Osteoblast (primary cell): ENCODE measurements at places on chromosomes 1 and 21. TPM values are rescaled to one million over a fixed set of nuclear protein-coding genes. Genes with fewer than 3 reads are reported as not detected.

GRCh38 chr1:15023976-15024375 lies 129.6 kb upstream of the TMEM51 start:
- no peak for DNase-seq

DNA sequence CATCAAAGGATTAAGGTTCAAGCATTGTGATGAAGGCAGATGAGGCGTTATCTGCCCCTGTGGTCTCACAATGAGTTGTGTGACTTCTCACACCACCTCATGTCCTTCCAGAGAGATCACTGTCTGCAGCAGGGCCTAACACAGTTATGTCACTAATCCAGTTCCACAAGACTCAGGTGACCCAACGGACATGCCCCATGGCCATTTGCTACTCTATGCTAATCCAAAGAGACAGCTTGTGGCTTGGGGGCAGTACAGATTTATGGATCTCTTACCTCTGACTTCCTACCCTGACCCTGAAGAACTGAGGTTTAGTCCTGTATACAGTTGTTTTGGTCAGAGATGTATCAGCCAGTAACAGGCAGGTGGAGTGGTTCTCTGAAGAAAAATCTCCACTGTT lies 147.1 kb downstream of the GLUL start:
- no peak for DNase-seq

DNA sequence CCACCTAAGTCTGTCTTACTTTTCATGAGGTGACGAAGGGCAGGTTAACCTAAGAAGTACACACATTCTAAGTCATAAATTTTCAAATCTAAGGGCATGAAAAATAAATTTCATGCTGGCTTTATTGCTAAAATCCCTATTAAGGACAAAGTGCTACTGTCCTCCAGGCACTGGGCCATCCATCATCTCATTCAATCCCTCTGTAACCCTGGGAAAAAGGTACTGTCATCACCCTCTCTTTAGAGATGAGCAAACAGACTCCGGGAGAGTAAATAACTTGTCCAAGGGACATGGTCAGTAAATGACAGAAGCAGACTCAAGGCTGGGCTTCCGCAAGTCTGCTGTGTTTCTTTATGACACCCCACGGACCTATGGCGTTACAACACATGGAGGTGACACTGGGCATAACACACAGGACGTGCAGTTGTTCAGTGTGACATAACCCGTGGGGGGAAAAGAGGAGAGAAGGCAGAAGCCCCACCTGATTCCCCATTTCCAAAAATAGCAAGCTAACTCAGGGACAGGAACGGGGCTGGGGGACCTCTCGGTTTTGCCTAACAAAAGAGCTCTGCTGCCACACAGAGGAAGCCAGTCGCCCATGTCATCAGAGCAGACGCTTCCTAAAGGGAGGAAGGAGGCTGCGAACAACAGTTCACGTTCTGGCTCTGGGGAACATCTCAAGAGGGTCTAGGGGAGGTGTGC lies 12.5 kb upstream of the SRM start:
- DNase-seq, result peak; percentile 27

DNA sequence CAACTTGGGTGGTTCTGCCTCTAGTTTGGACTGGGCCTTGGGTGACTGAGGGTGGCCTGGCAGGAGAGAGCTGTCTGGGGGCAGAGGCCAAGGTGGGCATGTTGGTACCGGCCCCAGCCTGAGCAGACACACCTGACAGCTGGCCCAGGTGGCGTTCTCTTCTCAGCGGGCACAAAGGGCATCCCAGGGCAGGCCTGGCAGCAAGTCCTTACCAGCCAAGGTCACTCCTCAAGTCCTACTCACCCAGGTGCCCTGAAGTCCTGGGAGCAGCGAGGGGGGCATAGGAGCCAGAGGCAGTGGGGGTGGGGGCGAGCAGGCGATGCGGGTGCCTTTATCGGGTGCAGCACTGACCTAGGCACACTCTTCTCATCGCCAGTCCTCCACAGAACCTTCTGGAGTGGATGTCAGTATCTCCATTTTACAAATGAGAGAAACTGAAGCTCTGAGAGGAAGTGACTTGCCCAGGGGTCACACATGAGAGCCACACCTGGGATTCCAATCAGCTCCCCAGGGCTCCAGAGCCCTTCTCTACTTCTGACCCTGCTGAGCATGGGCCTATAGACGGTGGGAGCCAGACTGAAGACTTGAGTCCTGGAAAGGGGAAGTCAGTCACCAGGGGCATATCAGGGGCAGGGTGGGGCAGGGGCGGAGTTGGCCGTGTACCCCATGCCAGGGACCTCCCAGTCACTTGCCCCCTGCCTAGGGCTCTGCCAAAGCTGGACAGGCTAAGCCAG lies 587 bp upstream of the SLC25A34 start:
- peak; percentile 79 for DNase-seq

DNA sequence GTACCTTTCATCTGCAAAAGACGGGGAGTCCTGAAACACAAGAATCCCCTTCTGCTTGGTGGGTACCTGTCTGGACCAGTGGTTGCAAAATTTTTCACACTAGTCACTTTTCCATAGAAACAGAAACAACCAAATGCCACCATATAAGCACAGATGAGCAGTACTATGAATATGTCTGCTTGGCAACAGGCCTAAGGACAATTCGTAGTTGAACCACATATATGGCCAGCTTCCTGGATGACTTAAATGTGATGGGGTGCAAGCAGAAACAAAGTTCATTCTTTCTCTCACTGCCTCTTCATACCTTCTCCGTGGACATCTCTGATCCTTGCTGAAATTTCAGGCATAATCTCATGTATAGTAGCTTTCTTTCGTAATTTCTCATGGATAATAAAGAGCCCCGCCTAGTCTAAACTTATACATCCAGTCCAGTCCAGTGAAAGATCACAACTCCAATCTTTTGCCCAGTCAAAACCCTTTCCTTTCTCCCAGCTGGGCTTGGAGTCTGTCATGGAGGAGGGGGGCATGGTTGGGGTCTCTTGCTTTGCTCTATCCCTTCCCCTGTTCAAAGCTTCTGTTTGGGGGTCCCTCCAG lies 7.0 kb downstream of the FCAMR start:
- no peak for DNase-seq

DNA sequence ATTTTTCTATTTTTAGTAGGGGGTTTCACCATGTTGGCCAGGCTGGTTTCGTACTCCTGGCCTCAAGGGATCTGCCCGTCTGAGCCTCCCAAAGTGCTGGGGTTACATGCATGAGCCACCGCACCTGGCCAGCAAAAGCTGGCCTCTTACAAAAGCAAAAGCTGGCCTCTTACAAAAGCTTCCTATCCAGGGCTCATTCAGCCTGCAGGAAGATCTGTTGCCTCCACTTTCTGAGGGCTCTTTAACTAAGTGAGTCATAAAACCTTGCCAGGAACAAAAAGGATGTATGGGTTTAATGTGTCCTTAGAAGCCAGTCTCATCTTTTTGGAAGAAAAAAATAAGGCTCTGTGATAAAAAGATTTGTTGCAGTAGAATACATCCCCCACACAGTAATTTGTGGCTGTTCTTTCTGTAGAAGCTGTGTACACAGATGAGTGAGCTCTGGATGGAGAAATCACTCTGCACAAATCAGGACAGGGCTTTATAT lies 15.0 kb downstream of the HTR1D start:
- peak; percentile 87 for DNase-seq

GRCh38 chr1:61092642-61093041 lies 10.3 kb downstream of the NFIA start:
- no peak for DNase-seq

- no peak for DNase-seq
These were observed 34.0 kb upstream of the CRNN start for GRCh38 chr1:152448095-152448494.

- peak; percentile 83 for DNase-seq
These were observed 657 bp upstream of the LIN9 start for GRCh38 chr1:226309398-226310244.

GRCh38 chr1:214192825-214193643 lies 87.9 kb upstream of the SMYD2 start:
- peak; percentile 32 for DNase-seq

DNA sequence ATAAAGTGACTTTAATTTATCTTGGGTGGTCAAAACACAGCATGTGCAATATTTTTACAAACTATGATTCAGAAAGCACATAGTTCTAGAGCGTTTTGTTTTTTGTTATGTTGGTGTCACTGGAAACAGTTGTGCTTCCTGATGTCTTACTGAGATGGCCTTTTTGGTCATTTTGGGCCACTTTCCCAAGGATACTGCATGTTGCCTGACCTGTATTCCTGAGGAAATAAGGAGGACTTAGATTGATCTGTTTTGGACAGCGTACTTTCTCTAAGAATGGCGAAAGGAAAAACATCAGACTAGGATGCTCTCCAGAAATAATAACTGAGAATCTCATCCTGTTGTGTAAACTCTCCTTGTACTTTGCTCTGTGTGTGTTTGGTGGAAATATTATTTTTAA lies 451.2 kb downstream of the USP25 start:
- DNase-seq, result no peak

- peak; percentile 61 for DNase-seq
These were observed 97.5 kb upstream of the CTTNBP2NL start for GRCh38 chr1:112298558-112298957.

- no peak for DNase-seq
These were observed 10.0 kb upstream of the C1orf115 start for GRCh38 chr1:220680085-220680687.

DNA sequence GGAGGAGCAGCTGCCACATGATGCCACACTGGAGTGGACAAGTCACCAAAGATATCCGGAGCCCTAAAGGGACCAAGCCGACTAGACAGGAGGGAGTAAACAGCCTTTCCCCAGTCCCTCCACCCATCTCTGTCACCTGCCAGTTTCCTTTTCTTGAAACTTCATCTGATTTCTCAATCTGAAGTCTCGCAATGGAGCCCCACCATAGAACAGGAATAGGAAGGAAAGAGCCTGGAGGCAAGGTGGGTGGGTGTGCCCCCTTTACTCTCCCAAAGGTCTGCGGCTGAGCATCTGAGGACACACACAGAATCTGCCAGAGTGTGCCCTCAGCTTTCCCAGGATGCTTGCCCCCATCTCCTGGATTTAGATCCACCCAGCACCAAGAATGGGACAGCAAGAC lies at the start of gene FCGR3B:
Gene FCGR3B, minus strand, starts transcription at position 101 of the 400 bp plus-strand sequence. Its CDS starts 82 bp downstream, at position 19.
- DNase-seq, result no peak

DNA sequence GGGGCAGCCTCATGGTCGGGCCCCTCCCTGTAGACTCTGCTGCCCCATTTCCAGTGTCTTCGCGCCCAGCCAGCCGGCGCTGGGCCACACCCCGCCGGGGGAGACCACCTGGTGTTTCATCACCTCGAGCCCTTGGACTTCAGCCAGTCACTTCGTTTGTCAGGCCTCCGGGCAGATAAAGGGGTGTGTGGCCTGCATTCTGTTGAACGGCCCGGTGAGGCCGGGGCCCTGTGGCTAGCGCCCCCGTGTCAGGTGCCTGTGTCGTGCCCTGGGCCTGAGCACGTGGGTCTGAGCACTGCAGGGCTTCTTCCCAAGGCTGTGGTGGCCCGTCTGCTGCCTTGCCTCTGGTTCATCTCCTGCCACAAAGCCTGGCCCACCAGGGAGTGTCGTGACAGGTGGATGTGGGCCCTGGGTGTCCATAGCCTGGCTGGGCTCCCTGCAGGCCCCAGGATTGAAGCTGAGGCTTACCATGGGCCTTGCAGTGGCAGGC lies 65.2 kb upstream of the DIP2A start:
- DNase-seq, result no peak

GRCh38 chr21:31184876-31185275 lies 146.6 kb upstream of the KRTAP19-8 start:
- no peak for DNase-seq

GRCh38 chr1:108114033-108114599 lies 86.0 kb downstream of the SLC25A24 start:
- no peak for DNase-seq

GRCh38 chr21:29075706-29076466 lies 2.4 kb upstream of the CCT8 start:
- DNase-seq, result no peak

DNA sequence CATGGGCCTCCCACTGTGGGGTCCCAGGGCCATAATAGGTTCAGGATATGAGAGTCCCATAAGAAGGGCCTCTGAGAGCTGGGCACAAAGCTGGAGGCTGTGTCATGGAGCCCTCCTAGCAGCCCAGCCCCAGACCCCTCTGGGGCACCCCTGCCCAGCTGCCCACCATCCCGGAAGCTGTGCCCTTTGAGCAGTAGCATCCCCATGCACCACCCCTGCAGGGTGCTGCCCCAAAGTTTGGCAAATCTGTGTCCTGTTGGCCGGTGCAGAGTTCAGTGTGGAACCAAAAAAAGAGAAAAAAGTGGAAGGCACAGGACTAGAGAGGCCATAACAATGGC lies 17.6 kb downstream of the TNNT2 start:
- DNase-seq, result no peak

DNA sequence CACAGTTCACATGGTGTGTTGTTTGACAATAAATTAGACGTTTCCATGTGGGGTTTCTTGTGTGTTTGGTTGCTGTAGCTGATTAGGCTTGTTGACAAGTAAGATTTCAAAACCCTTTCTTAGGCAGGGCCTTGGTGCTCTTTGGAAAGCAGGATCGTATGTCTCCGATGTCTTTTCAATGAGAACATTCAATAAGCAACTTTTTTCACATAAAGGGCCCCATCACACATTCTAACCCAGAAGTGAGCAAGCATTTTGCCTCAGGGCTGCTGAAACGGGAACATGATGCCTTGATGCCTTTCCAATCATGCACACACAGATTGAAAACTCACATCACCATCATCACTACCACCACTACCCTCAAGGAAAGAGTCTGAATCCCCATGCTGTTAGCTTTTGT lies 33.1 kb downstream of the LPAR3 start:
- DNase-seq, result no peak

DNA sequence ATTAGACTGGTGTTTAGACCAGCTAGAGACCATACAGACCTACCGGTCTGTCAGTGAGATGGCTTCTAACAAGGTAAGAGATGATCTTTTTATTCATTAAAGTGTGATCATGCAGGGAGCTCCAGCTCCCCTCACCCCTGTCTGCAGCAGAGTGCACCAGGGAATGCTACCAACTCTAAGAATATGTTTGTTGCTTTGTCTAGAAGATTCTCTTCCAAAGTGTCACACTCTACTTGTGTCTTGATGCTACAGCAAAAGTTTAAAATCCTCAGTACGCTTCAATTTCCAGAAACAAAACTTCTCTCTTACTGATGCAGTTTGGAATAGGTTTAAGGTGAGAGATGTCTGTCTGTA lies 201.4 kb upstream of the SGIP1 start:
- DNase-seq, result no peak

- DNase-seq, result no peak
These were observed 61.9 kb upstream of the ADAM30 start for GRCh38 chr1:119958223-119958622.

DNA sequence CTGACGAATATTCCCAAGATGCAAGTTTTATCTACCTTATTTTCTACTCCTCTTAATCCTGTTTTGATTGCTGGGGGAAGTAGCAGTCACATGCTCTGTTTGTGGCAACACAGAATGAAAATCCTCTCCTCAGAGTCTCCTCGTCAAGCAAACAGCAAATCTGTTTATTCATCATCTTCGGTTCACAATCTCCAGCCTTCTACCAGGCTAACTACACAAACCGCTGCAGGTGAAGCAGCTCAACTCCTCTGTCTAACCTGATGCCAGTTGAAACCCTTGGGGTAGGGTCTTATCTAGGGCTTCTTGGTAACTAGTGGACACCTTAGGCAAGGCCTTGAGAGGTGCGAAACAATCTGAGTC lies 91.0 kb downstream of the SIPA1L2 start:
- DNase-seq, result no peak

KCNN3 gene
- under 0.01 TPM in 2 replicates for total RNA-seq

ITLN2 gene
- total RNA-seq, result not detected in 2 replicates

DMRTA2 gene
- under 0.01 TPM in 1 of 2 replicates, not detected in the other for total RNA-seq

ELOVL1 gene
- 35.9 and 36.9 TPM in 2 replicates for total RNA-seq

DIRAS3 gene
- 2.1 and 4.0 TPM in 2 replicates for total RNA-seq

ELK4 gene
- 27.1 and 30.4 TPM in 2 replicates for total RNA-seq

KCNK2 gene
- total RNA-seq, result 86.9 and 161 TPM in 2 replicates

MSH4 gene
- under 0.01 and 0.29 TPM in 2 replicates for total RNA-seq

CFHR4 gene
- total RNA-seq, result not detected in 2 replicates

PRR9 gene
- total RNA-seq, result not detected in 2 replicates

ZP4 gene
- not detected in 2 replicates for total RNA-seq

CENPF gene
- 8.3 and 8.5 TPM in 2 replicates for total RNA-seq

MYBPHL gene
- total RNA-seq, result not detected in 2 replicates

OR2AK2 gene
- not detected in 2 replicates for total RNA-seq
